ENCODE measurements at places on chromosomes 1 and 21.

- DNase-seq: no peak
Observed at GRCh38 chr21:29230551-29231261, 68.0 kb upstream of the BACH1 start.

DNA sequence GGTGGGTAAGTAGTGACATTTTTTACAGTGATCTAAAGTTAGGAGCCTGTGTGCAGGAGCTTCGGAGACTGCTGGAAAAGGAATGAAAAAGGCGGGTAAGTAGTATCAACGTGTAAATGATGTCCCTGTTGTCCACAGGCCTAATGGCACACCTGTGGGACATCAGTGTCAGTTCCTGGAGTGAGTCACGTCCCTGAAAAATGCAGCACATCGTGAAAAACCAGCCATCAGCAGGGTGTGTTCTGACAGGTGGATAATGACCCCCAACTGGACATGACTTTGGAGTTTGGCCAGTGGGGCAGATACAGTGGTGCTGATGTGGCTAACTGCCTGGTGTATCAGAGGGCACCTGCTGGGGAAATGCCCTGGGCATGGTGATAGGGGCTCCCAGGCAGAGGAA lies 12.0 kb upstream of the PRDM15 start:
- no peak for DNase-seq

DNA sequence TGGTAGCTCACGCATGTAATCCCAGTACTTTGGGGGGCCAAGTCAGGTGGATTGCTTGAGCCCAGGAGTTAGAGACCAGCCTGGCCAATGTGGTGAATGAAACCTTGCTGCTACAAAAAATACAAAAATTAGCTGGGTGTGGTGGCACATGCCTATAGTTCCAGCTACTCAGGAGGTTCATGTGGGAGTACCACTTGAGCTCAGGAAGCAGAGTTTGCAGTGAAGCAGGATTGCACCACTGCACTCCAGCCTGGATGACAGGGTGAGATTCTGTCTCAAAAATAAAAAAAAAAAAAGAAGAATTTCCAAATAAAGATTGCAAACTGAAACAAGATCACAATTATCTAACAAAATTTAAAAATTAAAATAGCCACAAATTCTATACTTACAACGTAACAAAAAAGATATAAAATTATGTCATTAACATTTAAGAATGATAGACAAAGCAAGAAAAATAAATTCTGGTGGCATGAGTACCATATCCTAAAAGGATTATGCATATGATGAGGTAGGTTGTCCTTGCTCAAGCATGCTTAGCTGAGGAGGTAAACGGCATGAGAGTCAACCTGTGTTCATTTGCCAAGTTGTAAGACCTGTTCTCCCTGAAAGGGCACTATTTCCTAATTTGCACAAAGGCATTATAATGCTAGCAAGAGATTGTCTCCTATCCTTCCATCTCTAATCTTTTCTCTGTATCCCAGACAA lies 20.2 kb downstream of the IPP start:
- DNase-seq: no peak

GRCh38 chr1:162627662-162628296 lies 4.5 kb upstream of the DDR2 start:
- no peak for DNase-seq

DNA sequence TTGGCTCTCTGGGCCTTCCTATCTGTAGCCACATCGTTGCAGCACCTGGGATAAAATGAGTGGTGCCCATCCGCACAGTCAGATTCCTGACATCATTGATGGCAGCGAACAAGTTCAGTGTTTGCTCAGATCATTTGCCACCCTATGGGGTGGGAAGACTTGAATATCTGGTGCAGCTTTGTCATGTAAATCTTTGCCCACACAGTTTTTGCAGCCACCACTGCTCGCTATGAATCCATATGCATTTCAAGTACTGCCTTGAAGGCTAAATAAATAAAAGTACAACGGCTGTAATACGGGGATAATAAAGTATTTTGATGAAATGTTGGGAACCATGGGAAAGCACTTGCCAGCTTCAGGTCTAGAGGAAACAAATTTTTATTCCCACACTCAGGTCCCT lies 56.3 kb upstream of the COA6 start:
- no peak for DNase-seq

DNA sequence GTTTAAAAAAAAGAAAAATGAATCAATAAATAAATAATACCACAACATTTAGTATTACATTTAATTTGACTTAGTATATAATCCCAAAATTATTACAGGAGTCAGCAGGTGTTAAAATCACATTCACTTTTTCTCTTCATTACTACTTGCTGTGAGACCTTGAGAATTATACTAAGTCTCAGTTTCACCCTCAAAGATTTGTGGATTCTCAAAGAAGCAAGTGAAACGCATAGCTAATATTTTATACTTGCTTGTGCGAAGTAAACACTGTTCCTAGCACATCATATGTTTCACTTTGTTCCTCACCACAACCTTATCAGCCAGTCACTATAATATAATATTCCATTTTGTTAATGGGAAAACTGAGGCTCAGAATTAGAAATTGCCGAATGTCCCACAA lies 4.0 kb downstream of the CLCA1 start:
- no peak for DNase-seq

DNA sequence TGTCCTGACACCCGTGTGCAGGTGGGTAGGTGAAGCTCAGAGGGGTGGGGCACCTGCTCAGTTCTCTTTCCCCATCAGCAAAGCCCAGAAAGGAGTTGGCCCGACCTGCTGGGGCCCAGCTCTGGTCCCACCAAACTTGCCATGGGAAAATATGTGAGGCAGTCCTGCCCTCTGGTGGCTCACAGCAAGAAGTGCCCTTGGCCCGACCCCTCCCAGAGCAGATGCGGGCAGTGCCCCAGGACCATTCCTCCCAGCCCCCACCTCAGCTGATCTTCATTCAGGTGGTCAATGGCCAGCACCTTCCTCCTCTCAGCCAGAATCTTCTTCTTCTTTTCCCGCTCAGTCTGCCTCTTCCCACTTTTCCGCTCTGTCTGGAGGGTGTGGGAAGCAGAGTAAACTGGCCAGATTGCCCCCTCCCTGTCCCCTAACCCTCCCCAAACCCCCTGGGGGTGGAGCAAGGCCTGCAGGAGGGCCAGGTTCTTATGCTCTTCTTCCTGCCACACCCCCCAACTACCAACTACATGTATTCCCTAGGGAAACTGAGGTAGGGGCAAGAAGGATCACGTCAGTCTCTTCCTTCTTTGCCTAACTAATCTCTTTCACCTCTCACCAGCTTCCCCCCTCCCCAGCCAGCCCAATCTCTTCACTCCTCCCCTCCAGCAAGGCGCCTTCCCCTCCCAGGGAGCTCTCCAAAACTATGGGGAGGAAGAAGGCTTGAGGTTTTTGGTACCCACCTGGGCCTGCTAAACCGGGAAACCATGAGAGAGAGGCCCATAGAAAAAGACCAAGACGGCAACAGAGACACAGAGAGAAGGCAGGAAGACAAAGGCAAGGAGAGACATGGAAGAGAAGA lies 15.6 kb downstream of the TNNT2 start:
- DNase-seq: peak; percentile 55

DNA sequence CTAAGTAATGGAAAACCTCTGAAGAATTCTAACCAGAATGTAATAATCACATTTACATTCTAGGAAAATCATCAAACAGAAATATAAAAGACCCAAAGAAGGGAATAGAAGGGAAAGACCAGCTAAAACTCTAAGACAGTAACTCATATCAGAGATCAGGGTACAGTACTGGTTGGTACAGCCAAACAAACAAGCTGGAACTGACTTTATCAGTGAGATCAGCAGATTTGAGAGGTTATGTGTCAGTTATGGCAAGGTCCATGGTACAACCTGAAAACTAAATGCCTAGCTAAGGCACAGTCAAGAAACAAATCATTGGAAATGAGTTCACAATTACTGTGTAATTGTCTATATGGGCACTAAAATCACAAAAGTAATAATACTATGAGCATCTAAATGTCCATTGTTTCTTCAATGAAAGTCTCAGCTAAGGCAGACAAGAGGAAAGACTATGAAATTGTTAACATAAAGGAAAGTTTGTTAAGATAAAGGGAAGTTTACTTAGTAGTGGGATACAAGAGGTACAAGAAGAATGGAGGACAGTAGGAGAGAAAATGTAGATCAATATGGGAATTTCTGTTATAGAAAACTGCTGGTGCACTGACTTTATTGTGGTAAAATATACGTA lies 75.8 kb downstream of the TRIM33 start:
- no peak for DNase-seq

GRCh38 chr1:96837057-96837780 lies 115.6 kb downstream of the PTBP2 start:
- no peak for DNase-seq

DNA sequence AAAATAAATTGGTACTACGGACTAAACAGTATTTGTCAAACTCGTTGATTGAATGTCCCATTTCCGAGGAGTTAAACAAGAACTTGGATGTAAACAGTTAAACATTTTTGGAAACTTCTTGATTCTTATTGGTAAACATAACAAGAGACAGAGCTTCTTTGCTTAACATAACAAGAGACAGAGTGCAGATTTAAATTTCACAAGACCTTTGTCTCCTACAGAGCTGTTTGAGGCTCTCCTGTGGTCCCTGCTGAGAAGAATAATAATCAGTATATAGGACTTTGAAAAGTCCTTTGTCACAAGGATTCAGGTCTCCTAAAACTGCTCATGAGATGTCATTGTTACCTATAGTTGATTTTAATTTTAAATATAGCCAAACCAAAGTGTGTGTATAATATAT lies 170.6 kb upstream of the C21orf91 start:
- no peak for DNase-seq

GRCh38 chr1:167936068-167936929 lies at the start of gene DCAF6:
DCAF6 (plus strand) TSS chr1:167936683; CDS start chr1:167936912, 229 bp downstream.
- peak; percentile 99 for DNase-seq

- no peak for DNase-seq
Observed at GRCh38 chr1:97143236-97143882, 421.8 kb downstream of the PTBP2 start.

DNA sequence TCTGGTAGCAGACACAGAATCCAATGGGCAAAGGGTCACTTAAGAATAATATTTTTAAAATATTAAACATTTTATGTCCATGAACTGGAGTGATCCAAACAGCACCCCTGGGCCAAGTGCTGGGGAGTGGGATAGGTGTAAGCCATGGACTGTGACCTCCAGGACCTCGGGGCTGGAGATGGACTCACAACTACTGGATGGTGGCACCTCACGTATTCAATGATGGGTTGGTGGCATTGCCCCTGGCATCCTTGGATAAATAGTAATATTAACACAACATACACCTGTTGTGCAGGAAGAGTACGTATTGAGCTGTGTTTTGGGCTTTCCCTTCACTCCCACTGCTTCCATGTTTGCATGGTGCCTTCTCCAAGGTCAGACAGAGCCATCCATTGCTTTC lies 39.3 kb upstream of the TENT5C start:
- DNase-seq: no peak

- no peak for DNase-seq
Observed at GRCh38 chr1:33624991-33625870, 152.8 kb downstream of the ZSCAN20 start.

DNA sequence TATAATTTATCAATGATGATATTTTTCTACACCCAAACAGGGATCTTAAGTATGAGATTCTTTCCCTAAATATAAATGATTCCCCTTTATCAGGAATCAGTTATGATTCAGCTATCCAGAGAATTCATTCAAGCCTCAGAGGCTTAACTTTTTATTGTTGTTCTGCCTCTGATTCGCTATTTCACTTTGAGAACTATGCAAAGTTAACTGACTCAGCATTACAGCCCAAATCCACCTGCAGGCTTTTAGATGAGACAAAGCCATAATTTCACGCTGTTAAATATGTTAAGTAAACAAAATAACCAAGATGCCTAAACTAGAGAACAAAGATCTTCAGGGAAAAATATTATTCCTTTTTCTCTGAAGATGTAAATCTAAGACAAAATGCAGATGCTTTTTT lies 8.5 kb downstream of the SCYL3 start:
- no peak for DNase-seq

- DNase-seq: peak; percentile 35
Observed at GRCh38 chr1:227315629-227316346, 2.5 kb downstream of the CDC42BPA start.

DNA sequence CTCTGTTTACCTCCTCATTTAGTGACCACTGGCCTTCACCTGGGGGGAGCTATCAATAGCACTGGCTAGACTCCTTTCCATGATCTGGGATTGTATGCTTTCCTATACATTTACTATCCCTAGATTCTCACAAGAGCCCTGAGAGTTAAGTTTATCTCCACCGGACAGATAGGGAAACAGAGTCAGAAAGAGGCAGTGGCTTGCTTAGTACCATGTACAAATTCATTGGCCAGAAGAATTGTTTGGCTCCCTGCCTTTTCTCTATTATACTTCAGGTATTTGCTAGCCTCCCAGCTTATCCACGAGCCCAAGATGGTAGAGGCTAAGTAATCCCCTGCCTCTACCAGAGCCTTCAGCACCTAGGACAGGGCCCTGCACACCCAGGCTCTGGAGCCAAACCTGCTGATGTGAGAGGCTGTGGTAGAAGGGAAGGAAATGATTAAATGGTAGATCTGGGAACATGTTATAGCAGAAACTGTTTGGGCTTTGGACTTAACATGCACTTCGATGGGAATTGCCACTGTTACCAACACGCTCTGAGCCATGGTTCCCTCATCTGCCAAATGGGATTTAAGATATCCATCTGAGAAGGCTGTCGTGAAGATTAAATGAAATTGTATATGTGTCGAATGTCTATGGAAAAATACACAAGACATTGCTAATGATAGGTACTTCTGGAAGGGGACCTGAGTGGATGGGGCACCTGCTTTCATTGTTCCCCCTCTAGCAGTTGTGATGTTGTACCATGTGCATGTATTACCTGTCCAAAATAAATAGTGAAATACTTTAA lies 3.1 kb upstream of the BLACAT1 start:
- DNase-seq: no peak

DNA sequence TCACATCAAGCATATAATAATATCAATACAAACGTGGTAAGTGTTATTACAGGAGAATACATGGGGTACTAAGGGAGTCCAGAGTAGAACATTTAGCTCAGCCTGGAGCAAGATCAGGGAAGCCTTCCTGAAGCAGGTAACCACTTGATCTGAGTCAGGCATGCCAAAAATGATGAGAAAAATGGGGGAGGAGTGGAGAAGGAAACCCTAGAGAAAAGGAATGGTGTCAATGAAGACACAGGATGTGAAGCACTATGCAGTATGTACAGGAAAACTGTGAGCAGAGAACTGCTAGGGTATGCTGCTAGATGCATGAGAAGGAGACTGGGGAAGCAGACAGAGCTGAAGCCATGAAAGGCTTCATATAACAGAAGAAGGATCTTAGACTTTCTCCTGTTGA lies 84.7 kb downstream of the NOTCH2 start:
- DNase-seq: no peak

DNA sequence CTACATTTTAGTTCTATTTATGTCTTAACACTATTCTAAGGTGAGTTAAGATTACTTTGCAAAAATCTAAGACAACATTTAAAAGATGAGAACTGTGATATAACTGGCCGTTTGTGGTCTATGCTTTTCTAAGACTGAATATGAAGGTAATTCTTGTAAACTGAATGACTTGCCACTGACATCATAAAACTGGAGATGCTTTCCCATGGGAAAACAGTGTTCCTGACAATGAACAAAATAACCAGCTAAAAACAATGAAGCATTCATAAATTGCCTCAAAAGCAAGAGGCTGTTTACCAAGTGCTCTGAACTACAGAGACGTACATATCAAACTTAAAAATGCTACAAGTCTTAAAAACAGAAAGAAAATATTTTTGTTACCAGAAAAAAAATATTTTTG lies 54.7 kb downstream of the APP start:
- DNase-seq: peak; percentile 76
